GF-D8 (cell line): ENCODE measurements at places on chromosomes 2 and 18.

DNA sequence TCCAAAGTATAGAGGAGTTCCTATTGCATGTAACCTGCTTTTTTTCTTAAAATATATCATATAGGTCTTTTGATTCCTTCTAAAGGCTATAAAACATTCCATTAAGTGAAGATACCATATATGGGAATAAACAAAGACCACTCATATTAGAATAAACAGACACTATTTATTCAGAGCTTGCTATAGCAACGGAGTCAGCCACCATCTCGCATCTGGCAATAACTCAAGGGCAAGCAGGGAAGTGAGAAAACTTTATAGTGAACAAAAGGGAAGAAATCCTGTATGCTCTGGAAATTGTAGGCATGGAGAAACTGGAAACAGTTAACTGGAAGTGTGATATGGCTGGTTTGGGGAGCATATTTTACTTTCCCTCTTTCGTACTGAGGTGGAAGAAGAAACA is 301.9 kb downstream of the PTH2R start:
- no peak for DNase-seq

DNA sequence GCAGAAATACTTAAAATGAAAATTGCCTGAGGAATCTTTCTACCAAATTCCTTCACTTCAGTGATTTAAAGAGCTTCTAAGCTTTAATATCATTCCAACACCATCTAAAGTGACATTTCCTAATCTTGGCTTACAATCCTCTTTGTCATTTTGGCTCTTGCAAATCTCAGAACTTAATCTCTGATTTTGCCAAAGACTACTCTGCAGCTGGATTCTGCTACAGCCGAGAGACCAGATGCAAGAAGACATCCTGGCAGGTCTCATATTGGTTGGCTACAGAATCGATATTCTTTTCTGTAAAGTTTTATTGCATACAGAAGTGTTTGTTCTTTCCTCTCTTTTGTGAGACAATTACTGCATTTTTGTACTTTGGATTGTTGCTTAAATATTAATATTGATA is 716.5 kb upstream of the LRATD1 start:
- DNase-seq, result no peak

DNA sequence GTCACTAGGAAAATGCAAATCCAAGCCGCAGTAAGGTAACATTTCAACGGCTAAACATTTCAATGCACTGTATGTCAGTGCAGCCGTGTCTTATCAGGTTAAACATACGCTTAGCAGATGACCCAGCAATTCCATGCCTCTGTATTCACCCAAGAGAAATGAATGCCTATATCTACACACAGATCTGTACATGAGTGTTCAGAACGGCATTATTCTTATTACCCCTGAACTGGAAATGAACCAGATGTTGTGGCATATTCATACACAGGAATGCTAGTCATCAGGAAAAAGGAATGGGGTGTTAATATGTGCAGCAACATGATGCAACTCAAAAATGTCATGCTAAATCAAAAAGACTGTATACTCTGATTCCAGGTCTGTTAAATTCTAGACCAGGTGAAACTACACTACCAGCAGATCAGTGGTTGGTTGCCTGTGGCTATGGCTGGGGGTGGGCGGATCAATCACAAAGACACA is 80.4 kb upstream of the RPL31 start:
- no peak for DNase-seq

GRCh38 chr2:215188078-215188477 is 49.7 kb upstream of the ABCA12 start:
- DNase-seq, result no peak

DNA sequence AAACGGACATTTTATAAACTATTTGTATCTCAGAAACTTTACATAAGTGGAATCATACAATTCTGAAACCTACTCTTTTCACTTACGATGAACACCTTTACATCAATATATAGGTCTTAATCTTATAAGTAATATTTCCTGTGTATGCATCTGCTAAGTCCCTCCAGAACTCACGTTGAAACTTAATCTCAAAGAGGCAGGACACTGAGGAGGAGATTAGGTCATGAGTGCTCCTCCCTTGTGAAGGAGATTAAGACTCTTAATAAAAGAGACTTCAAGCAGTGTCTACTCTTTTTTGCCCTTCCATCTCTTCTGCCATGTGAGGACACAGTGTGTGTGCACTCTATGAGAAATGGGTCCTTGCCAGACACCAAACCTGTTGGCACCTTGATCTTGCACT is 94.7 kb upstream of the CDKL4 start:
- no peak for DNase-seq

DNA sequence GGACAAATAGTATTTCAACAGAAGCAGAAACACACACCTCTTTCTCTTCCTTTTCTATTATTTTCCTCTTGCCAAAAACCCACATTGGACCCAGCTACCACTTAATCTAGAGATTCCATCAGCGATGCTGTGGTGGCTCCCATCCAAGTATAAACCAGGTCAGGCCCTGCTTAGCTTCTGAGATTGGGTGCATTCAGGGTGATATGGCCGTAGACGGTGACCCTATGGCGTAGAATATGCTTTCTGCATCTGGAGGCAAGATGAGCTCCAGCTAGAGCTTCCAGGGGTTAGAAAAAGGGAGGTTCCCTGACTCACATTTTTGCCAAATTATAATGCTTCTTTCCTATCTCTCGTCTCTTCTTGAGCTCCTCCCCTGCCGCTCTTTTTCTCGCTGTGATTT is 66.5 kb downstream of the TNP1 start:
- DNase-seq, result no peak

- no peak for DNase-seq
These were observed 150.3 kb downstream of the PXDN start for GRCh38 chr2:1594123-1594372.

- DNase-seq, result no peak
These were observed 135.9 kb upstream of the EPAS1 start for GRCh38 chr2:46161315-46161714.

DNA sequence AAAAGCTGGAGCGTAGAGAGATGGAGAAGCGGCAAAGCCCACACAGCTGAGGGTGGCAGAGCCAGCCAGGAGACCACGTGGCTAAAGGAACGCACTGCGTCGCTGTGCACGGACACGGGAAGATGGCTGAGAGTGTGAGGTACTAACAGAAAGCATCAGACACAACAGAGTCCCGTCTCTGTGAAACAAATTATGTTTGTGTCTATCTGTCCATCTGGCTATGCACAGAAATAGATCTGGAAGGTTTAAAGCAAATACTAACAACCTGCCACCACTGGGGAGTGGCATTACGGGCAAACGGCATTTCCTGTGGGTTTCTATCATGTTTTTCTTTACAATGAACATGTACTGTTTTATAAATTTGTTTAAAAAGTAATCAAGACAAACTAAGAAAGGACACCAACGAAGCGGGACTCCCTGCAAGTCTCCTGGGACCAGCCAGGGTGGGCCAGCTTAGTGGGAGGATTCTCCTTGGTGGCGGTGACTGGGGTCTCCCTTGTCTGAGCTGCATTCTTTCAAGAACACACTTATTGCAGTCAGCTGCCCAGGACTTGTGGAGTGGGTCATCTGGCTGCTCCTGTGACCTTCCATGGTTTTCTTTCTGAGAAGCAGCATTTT is 262.2 kb downstream of the TWIST2 start:
- DNase-seq, result no peak

GRCh38 chr2:20223407-20224163 is 1.3 kb downstream of the SDC1 start:
- DNase-seq, result no peak

GRCh38 chr2:231601356-231602229 is 8.9 kb downstream of the TEX44 start:
- no peak for DNase-seq

DNA sequence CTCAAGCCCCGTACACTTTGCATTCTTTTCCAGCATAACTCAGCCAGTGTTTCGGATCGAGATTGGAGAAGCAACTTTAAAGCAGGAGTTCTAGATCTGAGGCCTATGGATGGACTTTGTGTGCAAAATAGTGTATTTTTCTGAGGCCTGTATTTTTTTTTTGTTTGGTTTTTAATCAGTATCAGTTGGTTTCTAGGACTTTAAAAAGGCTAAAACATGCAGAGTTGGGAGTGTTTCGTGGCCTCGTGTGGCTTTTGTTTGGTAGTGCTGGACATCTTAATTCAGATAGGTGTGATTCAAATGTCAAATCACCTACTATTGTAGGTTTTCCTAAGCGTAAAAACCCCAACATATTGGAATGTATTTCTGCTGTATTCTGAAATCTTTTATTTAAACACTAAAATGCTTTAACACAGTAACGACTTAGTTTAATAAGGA is 282 bp upstream of the PUS10 start:
- no peak for DNase-seq

DNA sequence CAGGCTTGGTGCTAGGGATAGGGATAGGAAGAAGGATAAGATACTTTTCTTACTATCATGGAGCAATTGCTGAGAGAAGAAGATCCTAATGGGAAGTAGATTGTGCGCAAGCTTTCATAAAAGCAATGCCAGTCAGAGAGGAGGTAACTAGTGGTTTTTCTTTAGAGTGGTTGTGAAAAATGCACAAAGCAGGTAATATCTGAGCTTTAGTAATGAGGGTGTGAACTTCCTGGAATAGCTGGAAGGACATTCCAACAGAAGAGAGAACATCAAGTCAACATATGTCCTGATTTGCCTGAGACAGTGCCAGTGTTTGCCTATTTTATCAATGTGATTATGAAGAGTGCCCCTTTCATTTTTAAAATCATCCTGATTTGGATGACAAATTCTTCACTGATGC is 34.1 kb downstream of the CCBE1 start:
- no peak for DNase-seq

DNA sequence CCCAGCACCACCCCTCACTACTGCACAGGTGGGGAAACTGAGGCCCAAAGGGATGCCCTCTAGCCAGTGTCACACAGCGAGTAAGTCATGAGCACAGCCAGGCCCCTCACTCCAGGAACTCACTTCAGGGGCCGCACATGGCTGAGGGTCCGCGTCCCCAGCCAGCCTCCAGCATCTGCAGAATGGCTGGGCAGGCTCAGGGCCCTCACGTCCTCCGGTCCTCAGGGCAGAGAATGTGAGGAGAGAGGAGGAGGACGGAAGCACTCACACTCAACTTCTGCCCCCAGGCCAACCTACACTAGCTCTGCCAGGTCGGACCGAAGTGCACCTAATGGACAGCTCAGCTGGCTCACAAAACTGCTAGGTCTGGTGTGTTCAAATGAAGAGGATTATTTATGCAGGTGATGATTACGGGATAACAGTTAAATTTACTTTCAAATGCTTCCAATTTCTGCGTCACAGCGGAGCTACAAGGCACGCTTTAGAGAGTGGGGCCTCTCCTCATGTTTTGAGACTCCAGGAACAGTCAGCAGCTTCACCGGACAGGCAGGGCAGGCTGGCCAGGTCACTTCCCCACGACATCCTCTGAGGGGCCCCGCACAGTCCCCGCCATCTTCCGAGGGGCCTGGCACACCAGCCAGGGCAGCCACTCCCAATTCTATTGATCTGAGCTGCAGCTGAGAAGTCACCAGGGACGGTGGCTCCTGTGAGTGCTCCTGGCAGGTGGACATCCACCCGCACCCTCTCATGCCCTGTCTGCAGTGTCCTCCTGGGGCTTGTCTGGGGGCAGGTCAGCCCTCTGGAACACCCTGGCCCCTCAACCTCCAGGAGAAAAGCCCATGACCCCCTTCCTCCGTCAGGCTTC is 26.5 kb downstream of the KIF1A start:
- DNase-seq, result no peak

- DNase-seq, result no peak
These were observed 9.2 kb upstream of the CDKL4 start for GRCh38 chr2:39252888-39253518.

GRCh38 chr2:237092920-237093781 is 7.5 kb downstream of the COPS8 start:
- DNase-seq, result no peak

- no peak for DNase-seq
These were observed 182.3 kb downstream of the RDH14 start for GRCh38 chr2:18378020-18378653.

- DNase-seq, result no peak
These were observed 533.4 kb downstream of the NYAP2 start for GRCh38 chr2:225932811-225933413.

- DNase-seq, result no peak
These were observed 158.4 kb downstream of the SP3 start for GRCh38 chr2:173806761-173807160.

GRCh38 chr2:215930505-215931253 is 82.7 kb downstream of the MREG start:
- no peak for DNase-seq

- DNase-seq, result no peak
These were observed 1920.1 kb upstream of the CELF4 start for GRCh38 chr18:39485696-39486095.

GRCh38 chr2:53104263-53104662 is 663.3 kb upstream of the CHAC2 start:
- DNase-seq, result no peak

DNA sequence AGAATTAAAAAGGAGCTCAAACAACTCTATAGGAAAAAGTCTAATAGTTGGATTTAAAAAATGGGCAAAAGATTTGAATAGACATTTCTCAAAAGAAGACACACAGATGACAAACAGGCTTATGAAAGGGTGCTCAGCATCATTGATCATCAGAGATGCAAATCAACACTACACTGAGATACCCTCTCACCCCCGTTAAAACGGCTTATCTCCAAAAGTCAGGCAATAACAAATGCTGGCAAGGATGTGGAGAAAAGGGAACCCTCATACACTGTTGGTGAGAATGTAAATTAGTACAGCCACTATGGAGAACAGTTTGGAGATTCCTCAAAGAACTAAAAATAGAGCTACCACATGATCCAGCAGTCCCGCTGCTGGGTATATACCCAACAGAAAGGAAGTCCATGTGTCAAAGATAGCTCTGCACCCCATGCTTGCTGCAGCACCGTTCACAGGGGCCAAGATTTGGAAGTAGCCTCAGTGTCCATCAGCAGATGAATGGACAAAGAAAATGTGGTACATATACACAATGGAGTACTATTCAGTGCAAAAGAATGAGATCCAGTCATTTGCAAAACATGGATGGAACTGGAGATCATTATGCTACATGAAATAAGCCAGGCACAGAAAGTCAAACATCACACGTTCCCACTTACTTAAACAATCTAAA is 46.7 kb upstream of the B3GNT7 start:
- no peak for DNase-seq
